ENCODE measurements at places on chromosomes 16 and 17.

DNA sequence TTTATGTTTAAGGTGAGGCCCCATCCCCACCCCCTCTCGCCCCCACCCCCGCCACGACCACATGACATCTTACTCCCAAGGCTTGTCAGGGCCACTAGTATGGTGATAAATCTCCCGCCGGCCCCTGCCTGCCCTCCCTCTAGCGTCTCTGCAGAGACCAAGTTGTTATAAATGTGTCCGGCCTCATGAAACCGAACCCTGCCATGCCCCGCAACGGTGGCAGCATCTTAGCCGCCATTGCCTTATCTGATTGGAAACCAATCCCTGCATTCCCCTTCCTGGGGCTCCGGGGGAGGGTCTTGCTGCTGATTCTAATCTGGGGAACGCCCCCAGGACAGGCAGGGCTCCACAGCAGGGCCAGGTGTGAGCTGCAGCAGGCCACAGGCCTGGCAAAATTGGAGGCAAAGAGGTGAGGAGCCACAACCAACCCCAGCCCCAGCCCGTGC is 352.4 kb downstream of the C16orf95 start:
- no peak for DNase-seq

DNA sequence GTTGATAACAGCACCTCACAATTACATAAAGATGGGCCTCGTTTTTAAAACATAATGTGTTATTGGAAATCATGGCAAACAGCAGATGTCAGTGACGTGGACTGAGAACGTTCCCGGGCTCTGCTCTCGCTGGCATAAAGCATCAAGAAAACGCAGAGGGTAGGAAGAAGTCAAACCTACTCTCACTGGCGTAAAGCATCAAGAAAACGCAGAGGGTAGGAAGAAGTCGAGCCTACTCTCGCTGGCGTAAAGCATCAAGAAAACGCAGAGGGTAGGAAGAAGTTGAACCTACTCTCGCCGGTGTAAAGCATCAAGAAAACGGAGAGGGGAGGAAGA is 110.6 kb downstream of the VPS53 start:
- DNase-seq: no peak

- DNase-seq: peak; percentile 17
Observed at GRCh38 chr16:69399361-69399760, 13.6 kb upstream of the TERF2 start.

DNA sequence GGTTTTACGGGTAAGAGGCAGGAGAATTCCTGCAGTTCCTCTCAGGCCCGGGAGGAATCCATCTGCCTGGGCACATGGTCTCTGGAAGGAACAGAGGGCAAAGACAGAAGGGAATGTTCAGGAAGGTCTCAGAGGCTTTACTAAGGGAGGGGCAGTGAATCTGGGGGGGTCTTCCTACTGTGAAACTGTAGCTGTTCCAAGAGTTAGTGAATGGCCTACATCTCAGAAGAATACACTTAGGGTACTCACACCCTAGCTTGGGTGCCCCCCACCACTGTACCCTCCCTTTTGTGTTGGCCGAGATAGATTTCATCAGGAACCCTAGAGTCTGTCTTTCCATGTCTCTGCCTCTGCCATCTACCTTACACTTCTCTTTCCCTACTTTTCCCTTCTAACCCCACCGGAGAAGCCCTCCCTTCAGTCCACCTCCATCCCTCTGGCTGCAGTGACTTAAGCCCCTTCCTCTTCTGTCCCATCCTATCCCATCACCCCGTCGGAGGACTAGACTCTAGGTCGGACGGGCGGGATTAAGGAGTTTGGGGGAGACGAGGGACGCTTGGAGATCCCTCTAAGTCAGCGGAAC is 316 bp downstream of the DLG4 start:
- DNase-seq: no peak

GRCh38 chr16:75616521-75617010 is 6.5 kb downstream of the ADAT1 start:
- DNase-seq: no peak

DNA sequence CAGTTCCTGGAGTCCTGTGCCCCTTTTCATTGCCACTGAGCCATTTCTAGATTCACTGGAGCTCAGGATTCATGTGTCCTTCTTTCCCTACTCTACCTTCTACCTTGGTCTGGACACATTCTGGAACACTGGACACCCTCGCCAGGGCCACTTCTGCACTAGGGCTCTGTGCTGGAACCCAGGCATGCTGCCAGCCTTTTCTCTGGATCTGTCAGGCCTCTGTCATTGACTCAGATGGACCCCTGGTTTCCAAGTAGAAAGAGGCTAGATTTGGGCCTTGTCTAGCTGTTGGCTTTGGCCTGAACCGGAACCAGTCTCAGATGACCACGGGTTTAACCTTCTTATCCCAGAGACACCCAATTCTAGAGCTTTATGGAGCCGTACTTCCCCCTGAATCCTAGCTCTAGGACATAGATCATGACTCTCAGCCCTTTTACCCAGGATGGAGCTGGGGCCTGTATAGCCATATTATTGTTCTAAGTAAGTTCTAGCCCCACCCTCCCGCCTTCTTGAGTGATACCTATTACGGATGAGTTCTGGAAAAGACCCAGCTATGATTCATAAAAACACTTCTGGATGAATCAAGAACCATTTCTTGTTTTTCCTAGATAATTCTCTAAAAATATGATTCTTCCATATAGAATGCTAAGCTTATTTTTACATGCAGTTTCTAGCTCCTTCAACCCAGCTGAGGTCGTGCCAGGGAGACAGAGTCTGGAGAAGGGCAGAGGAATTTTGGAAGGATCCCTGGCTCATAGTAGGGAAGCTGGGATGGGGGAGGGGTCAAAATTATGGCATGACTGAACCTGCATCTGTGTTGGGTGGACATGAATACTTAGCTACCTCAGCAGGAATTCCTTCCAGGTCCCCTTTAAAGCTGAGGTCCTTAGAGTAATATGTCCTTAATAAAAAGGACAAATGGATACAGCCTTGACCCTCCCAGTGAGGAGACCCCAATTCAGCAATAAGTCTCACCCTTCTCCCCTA is 1.1 kb upstream of the CHRNB1 start:
- DNase-seq: peak; percentile 21

- DNase-seq: peak; percentile 36
Observed at GRCh38 chr16:87930456-87930855, 5.9 kb downstream of the CA5A start.

- DNase-seq: no peak
Observed at GRCh38 chr16:79500286-79500685, 100.3 kb downstream of the MAF start.

- DNase-seq: no peak
Observed at GRCh38 chr17:77147357-77147801, 6.6 kb downstream of the SEC14L1 start.

- no peak for DNase-seq
Observed at GRCh38 chr17:28473542-28473941, at the start of gene SLC13A2. Gene SLC13A2 (plus strand): TSS chr17:28473644. CDS start chr17:28473713, 69 bp downstream.

DNA sequence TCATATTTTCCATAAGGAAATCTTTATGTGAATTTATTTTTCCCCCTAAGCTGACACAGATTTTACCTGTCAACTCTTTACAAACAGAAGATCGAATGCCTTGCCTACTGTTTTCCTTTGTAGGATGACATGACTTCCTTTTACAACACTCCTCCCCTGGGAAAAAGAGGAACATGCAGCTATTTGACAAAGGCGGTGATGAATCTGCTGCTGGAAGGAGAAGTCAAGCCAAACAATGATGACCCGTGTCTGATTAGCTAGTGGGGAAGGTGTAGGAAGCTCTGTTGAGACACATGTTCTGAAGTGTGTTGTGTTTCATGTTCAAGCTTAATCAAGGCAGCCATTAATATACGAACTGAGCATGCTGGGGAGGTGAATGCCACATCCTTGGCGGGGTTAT is 238.0 kb downstream of the PHKB start:
- DNase-seq: no peak

DNA sequence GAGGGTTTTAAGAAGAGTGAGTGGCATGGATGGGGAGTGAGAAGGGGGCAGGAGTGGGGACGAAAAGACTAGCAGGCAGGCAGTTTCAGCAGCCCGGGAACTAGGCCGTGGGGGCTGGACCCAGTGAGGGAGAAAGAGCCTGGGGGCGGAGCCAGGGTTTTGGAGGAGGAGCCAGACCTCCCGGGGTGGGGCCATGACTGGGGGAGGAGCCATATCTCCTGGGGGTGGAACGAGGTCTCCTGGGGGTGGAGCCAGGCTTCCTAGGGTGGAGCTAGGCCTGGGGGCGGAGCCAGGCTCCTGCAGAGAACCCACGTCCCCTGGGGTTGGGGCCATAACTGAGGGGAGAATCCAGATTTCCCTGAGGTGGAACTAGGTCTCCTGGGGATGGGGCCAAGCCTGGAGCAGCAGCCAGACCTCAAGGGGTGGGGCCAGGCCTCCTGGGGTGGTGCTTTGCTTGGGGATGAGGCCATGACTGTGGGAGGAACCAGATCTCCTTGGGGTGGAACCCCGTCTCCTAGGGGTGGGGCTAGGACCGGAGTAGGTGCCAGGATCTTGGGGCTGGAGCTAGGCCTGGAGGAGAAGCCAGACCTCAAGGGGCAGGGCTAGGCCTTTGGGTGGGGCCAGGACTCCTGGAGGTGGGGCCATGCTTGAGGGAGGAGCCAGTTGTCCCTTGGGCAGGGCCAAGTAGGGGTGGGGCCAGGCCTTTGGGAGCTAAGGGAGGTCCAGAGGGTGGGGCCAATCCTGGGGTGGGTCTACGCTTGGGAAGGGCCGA is 41.7 kb upstream of the JPH3 start:
- peak; percentile 40 for DNase-seq
